NCI-H510A (cell line): ENCODE measurements at places on chromosomes 7 and 10.

DNA sequence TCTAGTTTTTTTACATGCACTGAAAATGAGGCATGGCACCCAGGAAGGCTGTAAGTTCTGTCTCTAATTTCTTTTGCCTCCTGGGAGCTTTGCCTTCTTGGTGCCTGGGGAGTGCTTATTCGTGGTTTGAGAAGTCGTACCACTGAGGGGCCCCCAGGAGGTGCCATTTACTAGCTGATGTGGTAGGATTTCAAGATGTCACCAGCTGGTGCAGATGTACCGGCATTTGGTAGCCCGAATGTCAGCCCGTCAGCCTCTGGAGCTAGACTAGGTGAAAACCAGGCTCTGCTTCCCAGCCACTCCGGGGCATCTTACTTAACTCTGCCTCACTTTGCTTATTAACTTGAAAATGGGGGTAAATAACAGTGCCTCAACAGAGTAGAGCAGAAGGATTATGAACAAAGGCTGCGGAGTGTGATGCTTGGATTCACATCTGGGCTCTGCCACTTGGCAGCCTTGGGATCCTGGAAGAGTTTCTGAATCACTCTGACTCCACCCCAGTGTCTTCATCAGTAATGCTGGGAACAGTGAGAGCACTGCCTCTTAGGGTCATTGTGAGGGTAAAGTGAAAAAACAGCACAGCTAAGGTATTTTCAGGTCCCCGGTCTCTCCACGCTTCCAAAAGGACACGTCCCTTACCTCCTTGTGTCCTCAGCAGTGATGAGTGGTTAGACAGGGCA, 31.4 kb upstream of the BTBD16 start:
- no peak for DNase-seq

DNA sequence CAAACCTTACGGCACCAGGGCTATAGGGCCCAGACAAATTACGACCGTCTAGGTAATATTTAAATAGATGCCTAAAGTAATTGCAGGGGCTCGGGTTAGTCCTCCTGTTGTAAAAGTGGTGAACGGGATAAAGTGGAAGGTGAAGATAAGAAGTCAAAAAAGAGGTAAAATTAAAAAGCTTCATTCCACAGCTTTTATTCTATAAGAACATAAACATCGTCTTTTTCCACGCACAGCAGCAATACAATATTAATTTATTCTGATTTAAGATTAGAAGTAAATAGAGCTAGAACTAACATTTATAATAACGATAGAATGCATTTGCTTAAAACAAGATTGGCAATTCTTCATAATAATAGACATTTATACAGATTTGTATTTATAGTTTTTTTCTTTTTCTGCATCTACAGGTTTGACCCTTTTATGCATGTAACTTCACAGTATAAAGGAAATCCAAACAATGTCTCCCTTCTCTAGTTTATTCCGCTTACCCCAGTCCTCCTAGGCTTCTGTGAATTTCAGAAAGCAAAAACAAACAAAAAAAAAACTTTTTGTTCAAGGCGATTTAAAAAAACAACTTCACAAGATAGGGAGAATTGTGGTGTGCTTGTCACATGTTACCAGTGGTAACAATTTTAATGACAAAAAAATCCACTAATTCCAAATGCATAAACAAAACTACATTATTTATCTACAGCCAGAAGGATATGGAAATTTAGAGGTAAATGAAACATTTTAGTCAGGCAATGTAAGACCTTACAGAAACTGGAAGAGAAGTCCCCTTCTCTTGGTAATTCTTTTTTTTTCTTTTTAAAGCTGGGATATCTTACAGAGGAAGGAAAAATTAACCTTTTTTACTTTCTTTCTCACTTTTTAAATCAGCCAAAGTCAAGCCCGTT, 3.4 kb downstream of the HOXA10 start:
- DNase-seq, result no peak

DNA sequence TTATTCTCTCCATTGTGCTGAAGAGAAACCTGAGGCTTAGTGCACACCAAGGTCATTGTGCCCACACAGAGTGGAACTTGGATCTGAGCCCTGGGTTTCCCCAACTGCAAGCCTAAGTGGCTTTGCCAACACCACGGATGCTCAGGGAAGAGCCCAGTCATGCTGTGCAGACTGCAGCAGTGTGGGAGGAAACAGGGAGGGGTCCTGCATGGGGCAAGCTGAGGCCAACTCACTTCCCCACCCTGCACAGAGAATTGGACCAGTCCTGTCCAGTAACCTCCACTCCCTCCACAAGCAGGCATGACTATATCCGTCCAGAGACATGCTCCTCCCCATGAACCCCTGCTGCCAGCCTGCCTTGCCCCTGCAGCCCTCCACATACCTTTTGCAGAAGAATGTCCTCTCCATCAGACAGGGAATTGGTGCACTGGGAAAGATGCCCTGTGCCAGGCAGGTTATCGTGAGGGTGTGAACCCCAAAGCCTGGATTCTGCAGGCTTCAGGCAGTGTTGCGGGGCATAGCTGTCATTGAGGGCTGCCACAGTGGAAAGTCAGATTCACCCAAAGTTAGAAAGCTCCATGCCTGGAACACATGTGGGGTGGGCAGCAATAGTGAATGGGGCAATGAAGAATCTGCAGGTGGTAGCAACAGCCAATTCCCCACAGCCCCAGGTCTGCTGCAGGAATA, 44.9 kb downstream of the DRGX start:
- no peak for DNase-seq

- no peak for DNase-seq
Measured at GRCh38 chr7:47482013-47482875, 99.7 kb downstream of the TNS3 start.

DNA sequence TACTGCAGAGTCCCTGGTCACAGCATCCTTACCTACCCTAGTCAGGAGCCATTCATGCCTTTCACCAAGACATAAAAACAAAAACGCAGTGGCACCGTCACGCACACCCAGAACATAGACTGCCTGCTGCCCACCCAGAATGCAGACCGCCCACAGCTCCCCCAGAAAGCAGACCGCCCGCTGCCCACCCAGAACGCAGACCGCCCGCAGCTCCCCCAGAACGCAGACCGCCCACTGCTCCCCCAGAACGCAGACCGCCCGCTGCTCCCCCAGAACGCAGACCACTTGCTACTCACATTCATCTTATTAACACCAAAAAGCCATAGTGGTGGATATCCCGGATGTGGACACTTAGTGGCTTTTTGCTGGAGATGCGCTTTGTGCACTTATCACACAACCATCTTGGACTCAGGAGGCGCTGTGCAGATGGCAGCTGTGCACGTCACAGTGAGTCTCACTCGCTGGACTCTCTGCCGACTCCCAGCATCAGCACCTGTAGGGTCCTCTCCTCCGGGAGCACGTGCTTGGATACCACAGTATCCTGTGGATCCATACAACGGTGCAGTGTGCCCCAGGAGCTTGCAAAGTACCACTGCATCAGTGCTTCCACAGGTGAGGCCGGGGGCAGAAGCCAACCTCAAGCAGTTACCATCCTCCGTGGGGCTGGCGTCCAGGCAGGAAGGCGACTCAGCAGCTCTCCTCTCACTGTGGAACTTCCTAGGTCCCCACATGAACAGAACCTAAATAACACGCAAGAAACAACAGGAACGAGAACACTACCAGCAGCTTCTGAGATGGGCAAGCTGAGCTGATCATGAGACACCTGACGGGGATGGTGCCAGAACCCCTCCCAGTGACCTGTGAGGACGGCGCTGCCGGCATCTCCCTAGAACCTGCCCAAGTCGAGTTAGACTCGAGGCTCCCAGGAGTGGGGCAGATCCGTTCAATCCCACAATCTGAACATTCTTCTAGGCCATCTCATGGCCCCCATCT, 161.0 kb downstream of the DIP2C start:
- DNase-seq, result no peak

GRCh38 chr7:90897961-90898469, 301.9 kb downstream of the CDK14 start:
- DNase-seq, result no peak

DNA sequence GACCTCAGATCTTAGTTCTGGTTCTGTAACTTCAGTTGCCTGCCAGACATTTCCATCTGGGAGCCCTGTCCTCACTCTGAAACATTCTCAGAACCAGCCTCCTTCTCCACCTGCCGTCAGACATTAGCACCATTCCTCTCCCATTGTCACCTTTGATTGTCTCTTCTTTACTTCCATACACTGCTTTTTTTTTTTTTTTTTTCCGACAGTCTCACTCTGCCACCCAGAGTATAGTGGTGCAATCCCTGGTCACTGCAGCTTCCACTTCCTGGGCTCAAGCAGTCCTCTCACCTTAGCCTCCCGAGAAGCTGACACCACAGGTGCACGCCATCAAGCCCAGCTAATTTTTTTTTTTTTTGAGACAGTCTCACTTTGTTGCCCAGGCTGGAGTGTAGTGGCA, 21.1 kb upstream of the HIPK2 start:
- no peak for DNase-seq

GRCh38 chr7:710161-710560, 16.3 kb upstream of the DNAAF5 start:
- DNase-seq, result no peak

GRCh38 chr10:74049955-74050354, 52.0 kb downstream of the VCL start:
- DNase-seq, result no peak

- DNase-seq, result no peak
Measured at GRCh38 chr7:45888185-45888992, at the start of gene IGFBP1. Gene IGFBP1, plus strand, starts transcription at chr7:45888488. Its CDS starts 165 bp downstream, at chr7:45888653.

DNA sequence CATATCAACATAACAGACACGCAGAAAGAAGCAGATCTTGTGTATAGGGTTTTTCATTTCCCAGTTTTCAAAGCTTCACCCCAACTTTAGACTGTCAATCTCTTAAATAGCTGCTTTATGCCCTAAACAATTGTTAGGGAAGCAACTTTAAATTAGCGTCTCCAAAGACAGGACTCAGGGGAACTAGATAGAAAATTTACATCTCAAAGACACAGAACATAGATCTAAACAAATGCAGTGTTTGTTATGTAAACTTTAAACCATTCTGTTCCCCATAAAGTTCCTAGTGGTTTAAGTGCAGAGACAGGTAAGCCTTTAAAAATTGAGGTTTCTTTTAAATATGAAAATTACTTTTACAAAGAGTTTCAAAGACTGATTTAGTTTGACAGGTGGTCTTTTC, 379.2 kb upstream of the GHITM start:
- no peak for DNase-seq

GRCh38 chr7:1869452-1870130, 199.5 kb downstream of the ELFN1 start:
- no peak for DNase-seq

DNA sequence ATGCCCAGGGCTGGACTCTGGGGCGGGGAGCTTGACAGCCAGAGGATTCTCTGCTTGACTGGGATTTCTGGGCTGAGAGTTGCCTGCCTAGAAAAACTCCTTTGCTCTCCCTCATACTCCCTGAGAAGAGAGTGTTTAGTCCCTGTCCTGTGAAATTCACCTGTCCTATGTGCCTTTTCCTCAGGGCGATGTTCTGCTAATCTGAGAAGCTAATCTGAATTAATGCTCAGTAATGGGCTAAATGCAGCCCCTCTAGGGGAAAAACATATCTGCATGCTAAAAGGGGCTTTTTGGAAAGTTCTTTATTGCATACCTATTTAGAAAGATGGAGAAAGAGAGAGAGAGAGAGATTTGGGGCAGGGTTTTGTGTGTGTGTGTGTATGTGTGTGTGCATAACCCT, 454.4 kb downstream of the GATA3 start:
- DNase-seq, result no peak

DNA sequence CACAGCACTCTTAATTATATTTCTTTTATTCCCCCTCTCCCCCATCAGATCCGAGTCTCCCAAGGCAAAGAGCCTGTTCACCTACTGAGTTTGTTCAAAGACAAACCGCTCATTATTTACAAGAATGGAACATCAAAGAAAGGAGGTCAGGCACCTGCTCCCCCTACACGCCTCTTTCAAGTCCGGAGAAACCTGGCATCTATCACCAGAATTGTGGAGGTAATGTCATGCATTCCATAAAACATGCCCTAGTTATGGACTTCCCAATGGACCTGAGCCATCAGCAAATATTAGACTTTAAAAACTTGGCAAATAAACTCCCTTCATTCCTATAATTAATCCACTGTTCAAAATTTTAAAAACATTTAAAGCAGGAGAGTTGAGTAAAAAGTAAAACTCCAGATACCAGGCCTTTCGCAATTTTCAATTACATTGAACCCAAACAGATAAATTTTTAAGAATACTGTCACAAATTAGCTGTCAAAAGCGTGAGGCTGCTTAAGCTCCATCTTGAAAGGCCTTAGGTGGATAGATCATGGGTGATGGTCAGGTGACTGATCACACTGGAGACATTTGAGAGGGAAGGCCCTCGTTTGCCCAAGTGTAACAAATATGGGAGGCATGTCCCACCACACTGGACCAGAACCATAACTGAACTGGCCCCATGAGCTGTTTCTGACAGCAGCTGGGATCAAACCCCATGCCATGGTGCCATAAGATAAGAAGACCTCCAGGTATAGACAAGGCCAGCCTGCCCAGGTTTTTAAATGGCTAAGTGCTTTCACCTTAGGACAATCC, 46.9 kb upstream of the ARL4A start:
- no peak for DNase-seq

GRCh38 chr10:126910798-126911197, 5.6 kb downstream of the DOCK1 start:
- DNase-seq, result no peak

DNA sequence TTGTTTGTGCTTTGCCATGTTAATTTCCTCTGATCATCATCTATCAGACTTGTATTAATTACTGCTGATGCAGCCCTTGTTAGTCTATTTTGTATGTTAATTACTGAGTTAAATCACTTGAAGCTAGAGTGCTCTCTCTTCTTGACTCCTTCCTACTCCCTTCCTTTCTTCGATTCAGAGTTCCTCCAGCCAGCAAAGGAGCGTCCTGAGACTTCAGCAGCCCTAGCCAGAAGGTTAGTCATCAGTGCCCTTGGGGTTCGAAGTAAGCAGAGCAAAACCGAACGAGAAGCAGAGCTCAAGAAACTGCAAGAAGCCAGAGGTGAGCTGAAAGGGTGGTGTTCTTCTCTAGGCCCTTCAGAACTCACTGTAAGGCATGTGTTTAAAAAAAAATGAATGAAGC, 32.1 kb downstream of the LOXL4 start:
- DNase-seq, result no peak

- DNase-seq, result no peak
Measured at GRCh38 chr7:153258686-153259085, 499.1 kb downstream of the ACTR3B start.

GRCh38 chr10:75209921-75210281, 695 bp upstream of the VDAC2 start:
- DNase-seq, result peak; percentile 47

GRCh38 chr10:88983206-88983605, 7.4 kb upstream of the FAS start:
- no peak for DNase-seq
